ENCODE measurements at places on chromosomes 1 and 21. TPM values are rescaled to one million over a fixed set of nuclear protein-coding genes. Genes with fewer than 3 reads are reported as not detected.

Gene TMIGD3
- not detected for total RNA-seq

Gene RHBDL2
- total RNA-seq, result 0.39 TPM

Gene TMEM59
- total RNA-seq, result 150 TPM

Gene KHDRBS1
- 52.2 TPM for total RNA-seq

Gene SPRR4
- total RNA-seq, result not detected

Gene DCST2
- total RNA-seq, result not detected

Gene DTL
- total RNA-seq, result 12.1 TPM

Gene CAPZB
- 180 TPM for total RNA-seq

Gene ZRANB2
- 25.4 TPM for total RNA-seq

Gene ATP8B2
- total RNA-seq, result 149 TPM

Gene PLA2G2D
- total RNA-seq, result not detected

Gene AKNAD1
- 0.73 TPM for total RNA-seq

Gene AADACL3
- not detected for total RNA-seq

Gene SLC30A2
- not detected for total RNA-seq

Gene TNNT2
- not detected for total RNA-seq

Gene LORICRIN
- not detected for total RNA-seq

Gene SHISA4
- total RNA-seq, result 6.6 TPM
